Stimulated activated CD8-positive, alpha-beta memory T cell treated with anti-CD3 and anti-CD28 coated beads, Interleukin-7, amount 100 ng/mL, for 24 hours (primary cell): ENCODE measurements at places on chromosomes 1 and 21.

DNA sequence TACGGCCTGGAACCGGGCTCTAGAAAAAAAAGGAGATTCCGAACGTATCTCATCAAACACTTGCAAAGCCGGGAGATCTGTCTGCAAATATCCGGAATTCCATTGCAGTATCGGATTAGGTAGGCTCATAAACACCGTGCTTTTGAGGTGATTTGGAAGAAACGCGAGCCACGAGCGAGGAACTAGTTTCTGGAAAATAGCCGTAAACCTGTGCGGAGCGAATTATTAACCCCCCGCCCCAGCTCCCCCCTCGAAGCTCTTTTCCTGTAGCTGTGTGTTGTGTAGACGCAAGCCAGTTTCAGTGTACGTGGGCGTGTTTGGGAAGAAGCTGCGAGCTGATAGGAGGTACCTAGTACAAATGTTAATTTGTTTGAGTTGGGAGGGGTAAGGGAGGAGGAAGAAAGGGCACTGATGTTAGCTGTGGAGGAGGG is 1.1 kb downstream of the RALGPS2 start:
- DNase-seq: no peak

- no peak for DNase-seq
These were observed 2.9 kb downstream of the ASAP3 start for GRCh38 chr1:23481026-23481597.

DNA sequence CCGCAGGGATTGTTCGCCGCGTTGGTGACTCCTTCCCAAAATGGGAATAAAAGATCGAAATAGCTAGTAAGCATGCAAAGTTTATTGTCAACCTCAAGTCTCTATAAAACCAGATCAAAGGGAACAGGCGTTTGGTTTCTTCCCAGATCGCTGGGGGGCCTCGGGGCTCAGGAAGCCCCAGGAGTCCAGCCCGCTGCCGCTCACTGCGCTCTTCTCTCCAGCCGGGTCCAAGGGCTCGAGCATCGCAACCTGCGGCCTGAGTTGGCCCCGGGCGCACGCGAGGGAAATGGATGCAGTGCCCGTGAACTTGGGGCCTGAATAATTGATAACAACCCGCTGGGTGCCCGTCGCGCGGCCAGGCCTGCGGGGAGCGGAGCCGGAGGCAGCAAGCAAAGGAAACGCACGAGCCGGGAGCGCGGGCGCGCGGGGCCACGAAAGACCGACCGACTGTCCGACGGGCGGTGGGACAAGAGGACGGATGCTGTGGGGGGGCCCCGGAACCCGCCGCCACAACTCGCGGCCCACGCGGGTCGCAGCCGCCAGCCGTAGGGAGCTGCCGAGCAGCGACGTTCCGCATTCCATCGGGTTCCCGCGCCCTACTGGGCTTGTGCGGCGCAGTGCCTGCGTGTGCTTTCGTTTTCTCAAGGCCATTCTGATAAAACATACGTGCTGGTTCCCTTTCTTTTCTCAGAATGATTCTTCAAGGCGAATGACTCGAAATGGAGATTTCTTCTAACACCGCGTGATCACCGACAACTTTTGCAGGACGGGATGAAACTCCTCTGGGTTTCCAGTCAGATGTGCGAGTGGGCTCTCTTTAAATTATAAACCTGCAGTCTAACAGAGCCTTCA is 14.0 kb upstream of the ALX3 start:
- no peak for DNase-seq

- DNase-seq: no peak
These were observed 100.7 kb downstream of the DMRTA2 start for GRCh38 chr1:50322579-50322978.

DNA sequence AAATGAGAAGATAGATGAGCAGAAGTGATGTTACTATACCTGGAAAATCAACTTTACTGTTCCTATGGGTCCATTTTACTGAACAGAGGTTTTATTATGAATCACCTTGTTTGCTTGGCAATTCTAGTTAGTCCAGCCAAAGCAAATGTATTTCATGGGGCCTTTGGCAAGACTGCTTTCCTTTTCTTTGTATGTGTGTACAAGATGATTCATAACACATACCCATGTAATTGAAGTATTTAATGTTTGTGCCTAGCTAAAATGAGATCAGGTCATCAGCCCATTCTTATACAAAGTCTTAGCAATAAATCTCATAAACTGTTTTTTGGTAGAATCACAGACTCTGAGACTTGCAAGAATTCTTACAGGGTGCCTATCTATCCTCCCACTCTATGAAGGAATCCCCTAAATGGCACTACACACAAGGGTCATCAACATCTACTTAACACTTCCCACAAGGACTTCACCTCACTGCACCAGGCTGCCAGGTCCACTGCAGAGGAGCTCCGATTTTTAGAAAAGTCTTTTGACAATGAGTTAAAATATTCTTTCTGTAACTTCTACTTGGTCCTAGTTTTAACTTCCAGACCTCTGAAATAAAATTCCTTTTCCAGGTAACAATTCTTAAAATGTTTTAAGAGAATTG is 58.5 kb downstream of the LPAR3 start:
- DNase-seq: no peak

DNA sequence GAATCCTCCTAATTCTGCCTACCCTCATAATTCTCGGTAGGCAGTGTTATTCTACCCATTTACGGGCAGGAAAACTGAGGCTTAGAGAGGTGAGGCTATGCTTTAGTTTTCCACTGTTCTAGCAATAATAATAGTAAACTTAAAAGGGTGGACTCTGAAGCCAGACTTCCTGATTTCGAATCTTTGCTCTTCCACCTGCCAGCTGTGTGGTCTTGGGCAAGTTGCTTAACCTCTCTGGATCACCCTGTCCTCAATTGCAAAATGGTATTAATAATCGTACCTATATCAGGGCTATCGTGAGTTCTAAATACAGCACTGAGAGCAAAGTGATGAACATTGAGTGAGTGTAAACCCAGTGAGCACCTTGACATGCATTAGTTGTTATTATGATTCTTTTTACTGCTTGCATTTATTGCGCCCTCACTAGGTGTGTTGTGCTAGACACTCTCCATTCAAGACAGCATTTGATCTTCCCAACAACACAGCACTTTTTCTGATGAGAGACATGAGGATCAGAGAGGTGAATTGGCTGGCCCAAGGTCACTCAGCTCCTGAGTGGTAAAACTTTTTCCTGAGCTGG is 102.3 kb upstream of the CSF3R start:
- DNase-seq: no peak

DNA sequence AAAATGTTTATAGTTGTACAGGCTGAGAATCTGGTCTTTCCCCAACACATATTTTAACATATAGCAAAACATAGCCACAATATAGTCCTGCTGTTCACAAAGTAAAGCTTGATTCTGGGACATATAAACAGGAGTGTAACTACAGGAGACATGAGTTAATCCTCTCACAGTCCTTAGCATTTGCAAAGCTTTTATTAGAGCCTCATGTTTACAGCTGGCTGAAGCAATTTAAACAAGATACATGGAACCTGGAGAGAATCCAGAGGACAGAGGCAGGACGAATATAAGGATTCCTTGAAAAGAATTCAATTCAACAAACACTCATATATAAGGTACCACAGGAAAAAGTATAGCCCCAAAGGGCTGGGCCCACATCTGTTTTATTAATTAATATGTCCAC is 163.4 kb downstream of the ADGRL4 start:
- no peak for DNase-seq

DNA sequence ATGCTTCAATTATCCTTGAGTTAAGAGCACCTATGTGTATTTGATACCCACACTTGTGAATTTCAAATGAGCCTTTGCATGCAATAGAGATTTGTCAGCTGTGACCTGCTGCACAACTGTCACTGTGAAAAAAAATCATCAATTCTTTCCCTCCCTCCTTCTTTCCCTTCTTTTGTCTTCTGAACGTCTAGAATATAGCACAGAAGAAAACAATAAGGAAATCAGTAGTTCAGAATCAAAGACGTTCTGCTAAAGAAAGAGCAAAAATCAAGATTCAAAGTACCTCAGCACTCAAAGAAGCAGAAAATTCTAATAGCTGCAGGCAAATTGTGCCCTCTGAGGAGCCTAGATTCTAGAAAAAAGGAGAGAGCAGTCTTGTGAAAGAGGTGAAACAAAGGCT is 1.7 kb upstream of the FMN2 start:
- DNase-seq: no peak
